ENCODE measurements at places on chromosomes 5 and 9.
A peak's percentile ranks its signal among the peaks of the same experiment; 100 is the strongest.

- DNase-seq, result no peak
These were observed 677.7 kb upstream of the MEF2C start for GRCh38 chr5:89560696-89561095.

- DNase-seq, result no peak
These were observed 741.4 kb downstream of the TAF11L14 start for GRCh38 chr5:18375641-18376040.

DNA sequence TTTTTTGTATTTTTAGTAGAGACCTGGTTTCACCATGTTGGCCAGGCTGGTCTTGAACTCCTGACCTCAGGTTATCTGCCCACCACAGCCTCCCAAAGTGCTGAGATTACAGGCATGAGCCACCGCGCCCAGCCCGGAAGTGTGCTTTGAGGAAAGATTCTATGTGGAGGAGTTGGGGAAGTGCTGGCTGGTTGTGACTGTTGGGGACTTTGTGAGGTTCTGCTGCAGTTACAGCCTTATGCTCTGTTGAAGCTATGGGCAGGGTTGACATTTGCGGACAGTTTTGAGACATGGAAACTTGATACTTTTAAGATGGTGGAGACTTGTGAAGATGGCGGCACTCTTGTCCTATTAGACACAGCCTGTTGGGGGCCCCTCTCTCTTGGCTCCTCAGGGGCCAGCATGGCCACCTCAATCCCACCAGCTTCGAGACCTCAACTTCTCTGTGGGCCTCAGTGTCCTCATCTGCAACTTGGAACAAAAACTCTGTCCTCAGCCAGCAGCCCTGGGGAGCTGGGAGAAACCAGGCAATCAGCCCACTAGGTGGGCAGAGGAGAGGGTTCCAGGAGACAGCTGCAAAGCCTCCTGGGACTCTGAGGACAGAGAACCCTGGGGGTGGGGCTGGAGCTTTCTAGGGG is 24.9 kb downstream of the C9orf50 start:
- DNase-seq, result no peak

DNA sequence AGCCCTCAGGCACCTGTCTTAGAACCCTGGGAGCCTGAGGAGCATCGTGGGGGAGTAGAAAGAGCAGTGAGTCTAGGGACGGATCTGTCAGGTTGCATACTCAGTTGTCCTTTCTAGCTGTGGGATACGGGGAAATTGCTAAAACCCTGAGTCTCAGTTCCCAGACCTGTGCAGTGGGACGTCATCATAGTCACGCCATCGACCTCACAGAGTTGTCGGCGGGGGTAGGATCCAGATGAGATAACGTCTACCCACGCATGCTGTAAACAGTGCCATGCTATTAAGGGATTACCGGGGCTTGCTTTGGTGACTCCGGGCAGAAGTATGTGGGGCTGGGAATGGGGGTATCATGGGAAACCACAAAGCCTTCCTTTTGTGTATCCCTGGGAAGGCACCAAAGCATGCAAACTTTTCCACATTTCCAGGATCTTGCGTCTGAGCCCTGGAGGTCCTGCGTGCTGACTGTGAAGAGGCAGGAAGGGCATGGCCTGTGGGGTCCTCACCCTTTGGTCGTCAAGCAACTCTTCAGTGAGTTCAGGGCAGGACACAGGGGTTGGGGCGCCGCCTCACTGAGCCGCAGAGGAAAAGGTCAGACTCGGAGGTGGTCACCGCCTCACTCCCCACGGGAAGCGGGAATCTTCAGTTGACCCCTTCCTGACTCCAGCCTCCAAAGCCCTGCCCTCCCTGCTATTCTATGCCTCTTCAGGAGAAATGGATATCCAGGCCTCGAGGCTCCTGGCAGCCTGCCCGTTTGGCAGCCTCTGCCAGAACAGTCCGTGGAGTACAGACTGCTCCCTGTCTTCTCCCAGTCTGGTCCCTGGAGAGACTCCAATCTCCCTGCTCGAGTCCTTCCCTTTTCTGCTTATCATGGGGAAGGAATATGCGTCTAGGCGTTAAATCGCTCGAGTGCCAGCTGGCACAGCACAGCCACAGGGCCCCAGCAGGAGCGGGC is 186.8 kb upstream of the KLF9 start:
- peak; percentile 19 for DNase-seq

- DNase-seq, result no peak
These were observed 6.5 kb downstream of the RPS6 start for GRCh38 chr9:19373527-19373926.

GRCh38 chr5:52740007-52740406 is 47.7 kb upstream of the ITGA1 start:
- DNase-seq, result no peak

DNA sequence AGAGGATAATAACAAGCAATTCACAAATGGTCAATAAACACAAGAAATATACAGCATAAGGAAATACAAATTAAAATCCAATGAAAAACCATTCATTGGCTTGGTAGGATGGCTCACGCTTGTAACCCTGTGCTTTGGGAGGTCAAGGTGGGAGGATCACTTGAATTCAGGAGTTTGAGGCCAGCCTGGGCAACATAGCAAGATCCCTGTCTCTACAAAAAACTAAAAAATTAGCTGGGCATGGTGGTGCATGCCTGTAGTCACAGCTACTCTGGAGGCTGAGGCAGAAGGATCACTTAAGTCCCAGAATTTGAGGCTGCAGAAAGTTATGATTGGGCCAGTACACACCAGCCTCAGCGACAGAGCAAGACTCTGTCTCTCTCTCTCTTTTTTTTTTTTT is 20.9 kb upstream of the UBAP1 start:
- DNase-seq, result no peak

DNA sequence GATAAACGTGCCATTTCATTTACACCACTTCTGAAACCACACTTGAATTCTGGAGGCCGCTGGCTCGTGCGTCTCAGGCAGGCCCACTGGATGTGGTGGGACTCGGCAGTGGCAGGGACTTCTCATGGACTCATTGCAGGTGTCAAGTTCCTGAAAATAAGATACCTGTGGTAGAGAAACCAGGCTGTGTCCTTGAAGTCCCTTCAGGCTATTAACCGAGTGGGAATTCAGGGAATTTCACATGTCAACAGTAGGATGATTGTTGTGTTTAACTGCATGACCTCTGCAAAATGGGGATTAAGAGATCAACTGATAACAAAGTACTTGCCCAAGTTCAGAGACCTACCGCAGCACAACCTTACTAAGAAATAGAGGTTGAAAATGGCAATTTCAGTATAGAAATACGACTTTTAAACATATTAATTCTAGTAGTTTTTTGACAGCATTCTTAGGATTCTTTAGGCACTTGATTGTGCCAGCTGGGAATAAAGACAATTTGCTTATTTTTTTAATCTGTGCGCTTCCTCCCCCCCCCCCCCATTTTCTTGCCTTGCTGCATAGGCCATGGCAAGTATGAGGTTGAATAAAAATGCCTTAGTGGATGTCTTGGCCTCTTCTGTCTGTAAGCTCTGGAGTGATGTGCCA is 26.8 kb downstream of the TRIP13 start:
- no peak for DNase-seq

DNA sequence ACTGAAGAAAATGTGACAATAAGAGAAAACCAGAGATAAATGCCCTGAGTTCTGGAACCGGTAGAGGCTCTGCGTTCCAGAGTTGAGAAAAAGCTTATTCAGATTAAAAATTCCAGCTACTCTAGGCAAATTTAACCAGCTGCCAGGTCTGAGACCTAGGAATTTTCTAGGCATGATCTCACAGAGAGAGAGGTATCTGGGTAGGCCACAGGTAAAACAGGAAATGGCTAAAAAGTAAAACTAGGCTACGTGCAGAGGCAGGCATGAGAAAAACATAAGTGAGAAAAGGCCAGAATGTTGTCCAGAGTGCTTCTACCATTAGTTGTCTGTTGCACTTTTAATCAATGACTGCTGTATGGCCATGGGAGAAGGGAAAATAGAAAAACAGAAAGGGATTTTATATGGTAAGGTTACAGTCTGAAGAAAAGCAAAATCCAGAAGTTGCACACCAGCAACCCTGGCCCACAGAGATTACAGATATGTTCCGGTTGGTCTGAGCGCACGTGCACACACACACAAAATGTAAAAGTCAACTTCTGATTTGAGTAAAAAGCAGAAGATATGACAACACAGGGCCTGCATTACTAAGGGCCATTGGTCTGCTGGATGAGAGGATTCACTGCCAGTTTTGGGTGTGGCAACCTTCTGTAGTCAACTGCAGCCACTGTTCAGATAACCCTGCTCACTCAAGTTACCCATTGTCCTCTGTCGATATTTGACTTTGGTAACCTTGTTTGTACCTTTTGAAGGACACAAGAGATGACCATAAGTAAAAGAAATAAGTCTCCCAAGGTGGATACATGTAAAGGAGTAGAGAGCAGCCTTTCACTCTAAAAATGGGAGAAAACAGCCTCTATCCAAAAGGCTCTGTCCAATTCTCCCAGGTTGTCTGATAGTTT is 266.0 kb downstream of the DTWD2 start:
- no peak for DNase-seq

GRCh38 chr9:34991607-34992375 is 2.2 kb downstream of the DNAJB5 start:
- peak; percentile 45 for DNase-seq

DNA sequence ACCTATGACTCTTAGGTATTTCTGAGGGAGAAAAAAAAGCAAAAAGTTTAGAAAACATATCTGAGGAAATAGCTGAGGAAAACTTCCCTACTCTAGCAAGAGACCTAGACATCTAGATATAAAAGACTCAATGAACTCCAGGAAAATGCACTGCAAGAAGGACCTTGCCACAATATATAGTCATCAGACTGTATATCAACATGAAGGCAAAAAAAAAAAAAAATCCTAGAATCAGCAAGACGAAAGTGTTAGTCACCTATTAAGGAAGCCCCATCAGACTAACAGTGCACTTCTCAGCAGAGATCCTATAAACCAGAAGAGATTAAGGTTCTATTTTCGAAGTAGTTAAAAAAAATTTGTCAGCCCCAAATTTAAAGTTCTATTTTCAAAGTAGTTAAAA is 166.2 kb downstream of the TMEM38B start:
- no peak for DNase-seq

- DNase-seq, result no peak
These were observed 15.1 kb downstream of the SHB start for GRCh38 chr9:38053697-38054461.

- DNase-seq, result no peak
These were observed 5.3 kb downstream of the NFX1 start for GRCh38 chr9:33295571-33295970.

GRCh38 chr9:6226696-6227095 is 11.1 kb downstream of the IL33 start:
- no peak for DNase-seq

GRCh38 chr5:19701731-19702130 is 286.3 kb downstream of the CDH18 start:
- no peak for DNase-seq

GRCh38 chr9:35078066-35078465 is 1.7 kb downstream of the FANCG start:
- no peak for DNase-seq

GRCh38 chr9:68964102-68964541 is 49.8 kb downstream of the PRKACG start:
- no peak for DNase-seq

- no peak for DNase-seq
These were observed 29.3 kb downstream of the CSF1R start for GRCh38 chr5:150057052-150057451.

All from nephron progenitor cell (in vitro differentiated cells).